Naive thymus-derived CD4-positive, alpha-beta T cell (primary cell): ENCODE measurements at places on chromosomes 16 and 17. TPM values are rescaled to one million over a fixed set of nuclear protein-coding genes. Genes with fewer than 3 reads are reported as not detected.
A peak's percentile ranks its signal among the peaks of the same experiment; 100 is the strongest.

DNA sequence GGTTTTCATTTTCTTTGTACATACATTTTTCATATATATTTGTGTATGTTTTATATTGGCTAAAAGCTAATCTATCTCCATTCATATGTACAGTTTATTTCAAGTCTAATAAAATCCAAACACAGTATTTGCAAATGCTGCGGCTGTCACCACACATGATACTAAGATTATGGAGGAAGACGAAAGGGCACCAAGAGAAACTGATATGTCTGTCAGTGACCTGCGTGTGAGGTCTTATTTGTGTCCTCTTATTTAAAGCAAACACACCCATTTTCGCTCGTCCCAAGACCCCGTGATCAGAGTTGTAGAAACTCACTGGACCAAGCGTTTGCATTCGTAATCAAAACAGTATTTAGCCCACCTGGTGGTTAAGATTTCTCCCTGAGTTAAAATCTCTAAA is 8.2 kb downstream of the MLYCD start:
- H3K27ac ChIP-seq = no peak overlapping the region
- peaks cover 5% of the 10 kb centered on the region for H3K36me3 ChIP-seq
- H3K27me3 ChIP-seq = no peaks in the 10 kb centered on the region
- DNase-seq = no peak

GRCh38 chr16:21994856-21995465 is 6.0 kb downstream of the PDZD9 start:
- no peaks in the 10 kb centered on the region for H3K27me3 ChIP-seq
- no peak for DNase-seq
- peaks cover 3% of the 10 kb centered on the region for H3K4me1 ChIP-seq
- H3K27ac ChIP-seq = no peak overlapping the region
- H3K4me3 ChIP-seq = no peak overlapping the region

- no peaks in the 10 kb centered on the region for H3K27me3 ChIP-seq
- no peaks in the 10 kb centered on the region for H3K36me3 ChIP-seq
- H3K4me1 ChIP-seq = no peaks in the 10 kb centered on the region
These were observed 21.8 kb downstream of the NUDT7 start for GRCh38 chr16:77744141-77744540.

GRCh38 chr16:55376567-55377167 is 52.7 kb downstream of the IRX6 start:
- no peak overlapping the region for H3K4me3 ChIP-seq
- no peaks in the 10 kb centered on the region for H3K27me3 ChIP-seq
- no peaks in the 10 kb centered on the region for H3K36me3 ChIP-seq
- no peaks in the 10 kb centered on the region for H3K4me1 ChIP-seq
- no peak overlapping the region for H3K27ac ChIP-seq

GRCh38 chr16:86214326-86215232 is 295.7 kb upstream of the FOXF1 start:
- no peak overlapping the region for H3K4me3 ChIP-seq
- no peaks in the 10 kb centered on the region for H3K4me1 ChIP-seq
- no peak for DNase-seq
- no peaks in the 10 kb centered on the region for H3K36me3 ChIP-seq
- no peaks in the 10 kb centered on the region for H3K27me3 ChIP-seq

DNA sequence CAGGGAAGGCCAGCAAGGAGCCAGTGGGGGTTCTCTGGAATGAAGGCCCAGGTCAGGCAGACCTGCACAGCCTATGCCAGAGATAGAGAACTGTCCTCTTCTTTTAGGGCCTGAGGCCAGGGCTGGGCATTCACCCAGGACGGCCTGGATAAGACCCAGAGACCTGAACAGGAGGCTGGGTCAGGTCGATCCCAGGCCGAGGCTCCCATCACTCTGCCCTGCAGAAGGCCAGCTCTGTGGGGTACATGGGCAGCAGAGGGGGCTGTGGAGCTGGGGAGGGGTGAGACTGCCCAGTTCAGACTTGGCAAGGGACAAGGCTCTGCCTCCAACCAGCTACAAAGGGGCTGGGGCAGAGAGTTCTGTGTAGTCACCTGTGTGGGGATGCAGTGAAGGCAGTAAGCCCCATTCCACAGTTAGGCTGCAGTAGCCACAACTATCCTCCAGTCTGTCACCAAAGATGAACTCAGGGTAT is 14.6 kb downstream of the HSD11B2 start:
- H3K4me3 ChIP-seq = no peak overlapping the region
- H3K27ac ChIP-seq = no peak overlapping the region
- no peaks in the 10 kb centered on the region for H3K36me3 ChIP-seq

DNA sequence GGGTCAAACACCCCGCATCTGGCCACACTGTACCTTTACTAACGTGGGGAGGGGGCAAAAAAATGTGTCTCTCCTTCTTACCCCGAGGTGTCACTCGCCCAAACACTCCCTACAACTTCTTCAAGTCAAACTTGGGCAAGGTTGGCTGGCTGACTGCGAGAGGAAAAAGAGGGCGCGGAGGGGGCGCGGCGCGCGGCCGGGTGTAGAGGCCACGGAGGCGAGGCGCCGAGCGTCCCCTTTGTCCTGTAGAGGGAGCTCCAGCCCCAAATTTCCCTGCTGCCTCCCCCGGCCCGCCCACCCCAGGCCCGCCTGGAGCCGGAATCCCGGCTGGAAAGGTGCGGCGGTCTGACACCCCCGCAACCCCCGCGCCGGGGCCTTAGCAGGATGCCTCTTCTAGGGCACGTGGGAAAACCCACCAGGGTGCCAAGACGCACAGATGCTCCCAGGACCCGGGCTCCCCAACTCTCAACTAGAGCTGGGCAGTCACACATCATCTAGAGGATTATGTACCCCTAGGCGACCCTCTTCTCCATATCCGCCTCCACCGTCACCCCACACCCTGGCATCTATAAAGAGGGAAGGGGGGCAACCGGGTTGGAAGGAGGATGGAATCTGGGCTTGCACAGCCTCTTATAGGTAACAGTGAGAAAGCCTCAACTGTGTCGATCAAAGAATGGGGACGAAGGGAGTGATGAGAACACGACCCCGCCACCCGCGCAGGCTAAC is 4.2 kb downstream of the IRX3 start:
- H3K27ac ChIP-seq = no peak overlapping the region
- no peak for DNase-seq
- H3K4me3 ChIP-seq = no peak overlapping the region
- no peaks in the 10 kb centered on the region for H3K27me3 ChIP-seq

GRCh38 chr17:29129731-29130130 is 50.5 kb downstream of the MYO18A start:
- no peak overlapping the region for H3K27ac ChIP-seq
- H3K36me3 ChIP-seq = no peaks in the 10 kb centered on the region
- H3K27me3 ChIP-seq = no peaks in the 10 kb centered on the region
- peaks cover 5% of the 10 kb centered on the region for H3K4me1 ChIP-seq
- DNase-seq = no peak

DNA sequence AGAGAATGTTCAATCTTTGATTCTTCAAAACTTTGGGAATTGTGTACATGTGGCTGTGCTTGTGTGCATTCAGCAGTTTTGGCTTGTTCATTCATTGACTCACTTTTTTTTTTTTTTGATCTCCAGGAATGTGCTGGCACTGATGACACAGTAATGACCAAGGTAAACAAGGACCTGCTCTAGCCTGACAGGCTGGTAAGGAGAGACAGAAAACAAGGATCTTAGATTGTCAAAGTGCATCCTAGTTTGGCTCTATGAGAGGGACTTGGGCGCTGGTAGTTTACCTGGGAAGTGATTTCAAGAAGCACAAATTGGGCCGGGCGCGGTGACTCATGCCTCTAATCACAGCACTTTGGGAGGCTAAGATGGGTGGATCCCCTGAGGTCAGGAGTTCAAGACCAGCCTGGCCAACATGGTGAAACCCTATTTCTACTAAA is 233.1 kb upstream of the WSCD1 start:
- no peaks in the 10 kb centered on the region for H3K36me3 ChIP-seq
- H3K27me3 ChIP-seq = no peaks in the 10 kb centered on the region
- H3K27ac ChIP-seq = no peak overlapping the region

DNA sequence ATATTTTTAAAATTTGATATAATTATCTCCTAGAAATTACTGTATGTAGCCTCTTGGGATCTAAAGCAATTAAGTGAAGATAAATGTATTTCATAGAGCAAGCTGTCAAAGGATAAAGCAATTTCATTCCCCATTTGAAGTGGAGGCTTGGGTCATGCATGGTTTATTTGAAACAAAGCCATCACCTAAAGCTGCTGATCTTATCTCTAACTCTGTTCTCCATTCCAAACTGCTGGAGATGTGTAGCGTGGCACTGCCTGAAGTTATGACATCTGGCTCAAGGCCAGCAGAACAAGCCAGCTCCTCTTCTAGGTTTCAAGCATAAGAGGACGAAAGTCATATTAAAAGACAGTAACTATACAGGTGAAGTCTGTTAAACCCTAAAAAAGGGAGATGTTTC is 83.9 kb downstream of the HIC1 start:
- DNase-seq = no peak
- H3K27me3 ChIP-seq = no peaks in the 10 kb centered on the region
- H3K36me3 ChIP-seq = no peaks in the 10 kb centered on the region
- H3K4me3 ChIP-seq = no peak overlapping the region
- H3K27ac ChIP-seq = no peak overlapping the region

DNA sequence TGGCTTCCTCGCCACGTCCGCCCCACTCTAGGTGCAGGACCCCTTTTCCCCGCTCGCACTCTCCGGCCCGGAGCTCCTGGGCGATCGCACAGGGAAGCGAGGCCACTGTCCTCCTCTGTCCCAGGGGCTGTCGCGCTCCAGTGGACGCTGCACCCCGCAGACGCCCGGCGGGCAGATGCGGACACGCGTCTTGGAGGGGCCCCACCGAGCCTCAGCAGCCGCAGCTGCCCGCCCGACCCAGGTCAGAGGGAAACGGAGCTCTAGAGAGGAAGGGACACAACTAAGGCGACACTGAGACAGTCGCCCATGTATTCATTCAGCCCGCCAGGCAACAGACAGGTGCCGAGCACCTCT is 726 bp upstream of the SLC13A5 start:
- H3K4me1 ChIP-seq = no peaks in the 10 kb centered on the region
- H3K27me3 ChIP-seq = peaks cover 15% of the 10 kb centered on the region
- no peaks in the 10 kb centered on the region for H3K36me3 ChIP-seq

- H3K36me3 ChIP-seq = no peaks in the 10 kb centered on the region
- no peaks in the 10 kb centered on the region for H3K4me1 ChIP-seq
- DNase-seq = no peak
- H3K4me3 ChIP-seq = no peak overlapping the region
These were observed 17.5 kb upstream of the ATP2C2 start for GRCh38 chr16:84350685-84351400.

- H3K27ac ChIP-seq = no peak overlapping the region
- DNase-seq = no peak
- H3K4me3 ChIP-seq = no peak overlapping the region
These were observed 10.1 kb downstream of the METRNL start for GRCh38 chr17:83089328-83090132.

GRCh38 chr17:38914741-38915638 is 10.4 kb upstream of the LASP1NB start:
- peak; percentile 16 for DNase-seq
- no peaks in the 10 kb centered on the region for H3K27me3 ChIP-seq
- H3K36me3 ChIP-seq = peaks cover 28% of the 10 kb centered on the region
- H3K4me1 ChIP-seq = no peaks in the 10 kb centered on the region
- no peak overlapping the region for H3K4me3 ChIP-seq
- no peak overlapping the region for H3K27ac ChIP-seq

GRCh38 chr17:75565618-75566017 is 22.0 kb upstream of the MYO15B start:
- H3K4me3 ChIP-seq = no peak overlapping the region
- H3K27me3 ChIP-seq = no peaks in the 10 kb centered on the region
- H3K36me3 ChIP-seq = no peaks in the 10 kb centered on the region
- no peaks in the 10 kb centered on the region for H3K4me1 ChIP-seq
- no peak for DNase-seq

DNA sequence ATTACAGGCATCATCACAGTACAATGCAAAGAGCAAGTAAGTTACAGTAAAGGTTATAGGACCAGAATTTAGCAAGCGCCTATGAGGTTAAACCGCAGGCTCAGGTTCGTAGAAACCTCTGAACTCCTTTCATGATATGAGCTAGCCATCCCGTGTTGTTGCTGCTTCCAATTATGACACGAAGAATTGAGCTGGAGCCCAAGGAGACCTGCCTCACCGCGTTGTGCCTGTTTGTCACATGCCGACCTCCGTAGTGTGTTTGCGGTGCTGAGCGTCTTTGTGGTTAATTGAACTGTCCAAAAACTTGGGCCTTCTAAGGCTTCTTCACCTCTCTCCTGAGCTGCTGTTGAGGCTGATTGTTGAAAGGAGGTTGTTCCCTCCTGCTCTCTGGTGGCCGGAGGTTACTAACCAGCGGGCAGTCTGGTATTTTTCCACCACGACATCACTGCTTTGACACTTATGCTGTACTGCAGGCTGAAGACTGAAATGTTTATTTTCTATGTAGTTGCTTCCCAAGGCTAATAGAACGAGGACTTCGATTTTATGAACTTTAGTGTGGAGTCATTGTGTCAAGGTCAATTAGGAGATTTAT is 67.5 kb downstream of the SEC14L1 start:
- peaks cover 91% of the 10 kb centered on the region for H3K36me3 ChIP-seq
- H3K27ac ChIP-seq = no peak overlapping the region
- DNase-seq = no peak
- no peaks in the 10 kb centered on the region for H3K4me1 ChIP-seq
- H3K27me3 ChIP-seq = no peaks in the 10 kb centered on the region
- H3K4me3 ChIP-seq = no peak overlapping the region

DNA sequence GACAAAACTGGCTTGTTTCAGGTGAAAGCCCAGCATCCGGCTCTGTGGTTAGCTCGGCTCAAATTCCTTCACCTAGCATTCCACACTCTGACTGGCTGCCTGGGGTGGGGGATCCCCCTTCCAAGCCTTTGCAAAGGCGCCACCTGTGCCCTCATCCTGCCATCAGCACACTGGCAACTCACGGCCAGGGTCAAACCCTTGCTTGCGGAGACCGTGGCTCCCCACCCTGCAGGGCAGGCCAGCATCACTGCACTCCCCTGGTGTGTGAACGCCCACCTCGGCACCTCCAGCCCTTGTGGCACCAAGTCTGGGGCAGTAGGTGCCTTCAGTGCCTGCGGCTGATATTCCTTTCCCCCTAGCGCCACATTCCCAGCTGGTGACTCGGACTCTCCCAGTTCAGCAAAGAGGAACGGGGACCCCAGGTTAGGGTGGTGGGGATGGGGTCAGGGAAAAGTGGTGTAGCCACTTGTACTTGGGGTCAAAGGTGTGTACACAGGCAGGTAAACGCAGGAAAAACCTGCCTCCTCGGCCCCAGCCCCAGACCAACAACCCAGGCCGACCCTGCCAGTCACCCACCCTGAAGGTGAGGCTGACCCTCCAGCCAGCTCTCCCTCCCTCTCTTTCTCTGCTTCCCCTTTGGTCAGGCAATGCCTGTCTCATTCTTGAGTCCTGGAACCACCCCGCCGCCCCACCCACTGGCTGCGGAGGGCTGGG is 1.1 kb downstream of the FLII start:
- H3K4me3 ChIP-seq = peak overlapping the region; percentile 79
- no peak for DNase-seq
- H3K36me3 ChIP-seq = peaks cover 44% of the 10 kb centered on the region
- peaks cover 44% of the 10 kb centered on the region for H3K4me1 ChIP-seq

GRCh38 chr17:29388937-29389336 is 1.2 kb upstream of the TAOK1 start:
- H3K4me3 ChIP-seq = no peak overlapping the region
- H3K4me1 ChIP-seq = peaks cover 14% of the 10 kb centered on the region
- no peak for DNase-seq
- H3K27ac ChIP-seq = no peak overlapping the region

GRCh38 chr17:56690441-56691291 is 97.2 kb downstream of the NOG start:
- H3K27me3 ChIP-seq = no peaks in the 10 kb centered on the region
- no peak overlapping the region for H3K4me3 ChIP-seq
- no peak overlapping the region for H3K27ac ChIP-seq

HS3ST3B1 gene
- total RNA-seq = 39.0 TPM

KRTAP4-1 gene
- total RNA-seq = not detected

PRAC1 gene
- not detected for total RNA-seq

GPR179 gene
- 0.11 TPM for total RNA-seq

PRR29 gene
- total RNA-seq = not detected

MYH8 gene
- not detected for total RNA-seq
